GM12864 (cell line): ENCODE measurements at places on chromosomes 11 and 22.

- peak; percentile 30 for DNase-seq
Measured at GRCh38 chr11:63635762-63636465, 21.7 kb upstream of the PLAAT3 start.

- no peak for DNase-seq
Measured at GRCh38 chr11:94781837-94782236, 13.7 kb downstream of the AMOTL1 start.

DNA sequence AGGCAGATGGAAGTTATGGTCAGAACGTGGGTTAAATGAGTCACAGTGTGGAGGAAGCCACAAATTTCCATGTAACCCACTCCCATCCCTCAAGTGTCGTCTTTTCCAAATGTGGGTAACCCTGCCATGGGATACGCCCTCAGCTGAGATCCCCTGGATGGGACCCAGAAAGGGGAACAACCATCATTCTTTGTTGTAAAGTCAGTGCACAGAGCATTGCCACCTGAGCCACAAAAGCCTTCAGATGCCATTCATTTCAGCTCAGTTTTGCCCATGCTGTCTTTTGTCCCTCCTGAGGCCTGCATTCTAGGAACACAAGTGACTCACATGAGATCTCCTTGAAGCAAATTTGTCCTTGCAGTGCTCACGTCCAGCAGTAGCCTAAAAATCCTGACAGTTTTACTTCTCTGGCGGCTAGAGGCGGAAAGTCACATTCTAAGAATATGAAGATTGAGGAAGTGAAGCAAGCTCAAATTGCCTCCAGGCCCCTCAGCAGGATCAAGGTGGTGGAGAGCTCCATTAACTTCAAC, 30.6 kb downstream of the MMP13 start:
- no peak for DNase-seq

DNA sequence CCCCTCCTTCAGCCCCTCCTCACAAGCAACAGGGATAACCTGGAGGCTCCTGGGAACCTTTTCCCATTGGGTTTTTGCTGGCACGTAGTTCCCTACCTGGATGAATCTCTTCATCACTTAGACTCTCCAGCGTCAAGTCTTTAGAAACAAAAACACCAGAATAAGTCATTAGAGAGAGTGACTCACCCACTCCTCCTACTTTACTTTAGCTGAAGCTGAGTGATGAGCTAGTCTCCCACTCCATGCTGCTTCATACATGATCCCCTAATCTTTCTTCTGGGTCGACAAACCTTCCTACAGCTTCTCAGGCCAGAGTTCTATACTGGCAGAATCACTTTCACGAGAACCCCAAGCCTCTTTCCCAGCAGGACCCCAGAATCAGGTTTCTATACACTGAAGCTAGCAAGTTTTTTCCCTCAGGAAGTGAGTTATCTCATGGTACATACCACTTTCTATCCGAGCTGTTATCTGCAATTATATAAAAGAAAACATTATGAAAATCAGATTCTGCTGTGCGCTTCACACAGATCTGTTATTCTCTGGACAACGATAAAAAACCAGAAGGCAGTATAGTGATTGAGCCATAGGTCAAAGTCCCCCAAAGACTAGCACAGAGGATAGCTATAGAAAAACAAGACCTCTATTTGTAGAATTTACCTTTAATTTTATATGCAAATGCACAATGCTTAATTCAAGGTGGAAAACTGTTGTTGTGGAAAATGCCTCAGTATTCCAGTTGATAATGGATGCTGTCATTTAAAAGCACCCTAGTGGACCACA, 18.7 kb downstream of the DRICH1 start:
- no peak for DNase-seq

DNA sequence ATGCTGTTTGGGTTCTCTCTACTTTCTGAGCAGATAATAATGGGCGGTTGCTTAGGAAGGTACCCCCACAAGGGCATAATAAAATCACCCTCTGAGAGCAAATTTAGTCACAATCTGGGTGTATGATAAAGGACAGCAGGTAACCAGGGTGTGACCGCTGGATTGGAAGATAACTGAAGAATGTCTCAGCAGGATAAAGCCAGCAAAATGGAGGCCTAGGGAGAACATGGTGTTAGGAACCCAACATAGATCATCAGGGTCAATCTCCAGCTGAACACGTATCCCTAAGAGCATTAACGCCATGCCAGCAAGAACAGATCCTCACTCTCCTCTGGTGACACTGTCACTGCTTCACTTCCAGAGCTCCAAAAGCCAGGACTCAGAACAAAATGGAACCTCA, 64.5 kb upstream of the SCUBE2 start:
- DNase-seq = no peak

DNA sequence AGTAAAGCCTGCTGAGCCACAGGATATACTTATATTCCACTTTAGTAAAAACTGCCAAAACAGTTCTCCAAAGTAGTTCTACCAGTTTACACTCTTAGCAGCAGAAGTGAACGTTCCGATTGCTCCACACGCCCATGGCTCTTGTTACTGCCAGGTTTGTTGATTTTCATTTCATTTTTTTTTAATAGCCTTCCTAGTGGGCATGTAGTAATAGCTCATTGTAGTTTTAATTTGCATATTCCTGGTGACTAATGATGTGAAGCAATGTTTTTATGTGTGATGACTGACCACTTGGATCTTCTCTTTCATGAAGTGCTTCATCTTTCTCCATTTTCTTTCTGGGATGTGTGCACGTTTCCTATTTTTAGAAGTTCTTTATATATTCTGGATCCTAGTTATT, 4.8 kb upstream of the C11orf97 start:
- no peak for DNase-seq

- no peak for DNase-seq
Measured at GRCh38 chr22:39674536-39674935, 104.0 kb downstream of the CACNA1I start.

- DNase-seq = no peak
Measured at GRCh38 chr11:110295086-110295485, 1.3 kb downstream of the RDX start.

DNA sequence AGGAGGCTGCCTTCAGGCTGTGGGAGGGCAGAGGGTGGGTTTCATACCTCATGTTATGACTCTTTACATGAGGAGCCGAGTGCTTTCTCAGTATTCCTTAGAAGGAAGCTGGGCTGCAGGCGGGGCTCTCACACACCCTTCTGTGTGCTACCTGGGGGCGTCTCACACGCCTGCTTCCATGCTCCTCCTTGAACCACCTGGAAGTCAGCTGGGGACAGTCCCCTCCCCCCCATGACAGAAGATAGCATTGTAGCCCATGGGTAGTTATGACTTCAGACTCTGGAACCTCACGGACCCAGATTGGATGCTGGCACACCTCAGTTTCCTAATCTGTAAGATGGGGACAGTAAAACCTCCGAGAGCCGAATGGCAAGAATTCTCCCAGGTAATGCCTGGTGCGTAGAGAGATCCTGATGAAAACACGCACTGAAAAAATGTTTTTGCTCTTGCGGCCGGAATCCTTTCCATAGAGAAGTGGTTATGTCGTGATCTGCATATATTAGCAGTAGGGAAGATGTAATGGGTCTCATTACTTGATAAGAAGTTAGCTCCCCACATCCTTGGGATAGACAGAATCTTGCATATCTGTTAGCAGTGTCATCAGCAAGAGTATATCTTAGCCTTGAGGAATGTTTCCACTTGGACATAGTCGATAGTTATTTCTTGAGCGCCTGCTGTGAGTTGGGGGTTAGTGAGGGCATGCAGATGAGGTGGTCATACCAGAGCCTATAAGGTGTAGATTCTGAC, 4.9 kb downstream of the DAGLA start:
- no peak for DNase-seq

GRCh38 chr11:15944460-15944859, 411.9 kb downstream of the SOX6 start:
- DNase-seq = no peak

- no peak for DNase-seq
Measured at GRCh38 chr11:88619656-88620385, 282.3 kb upstream of the CTSC start.

DNA sequence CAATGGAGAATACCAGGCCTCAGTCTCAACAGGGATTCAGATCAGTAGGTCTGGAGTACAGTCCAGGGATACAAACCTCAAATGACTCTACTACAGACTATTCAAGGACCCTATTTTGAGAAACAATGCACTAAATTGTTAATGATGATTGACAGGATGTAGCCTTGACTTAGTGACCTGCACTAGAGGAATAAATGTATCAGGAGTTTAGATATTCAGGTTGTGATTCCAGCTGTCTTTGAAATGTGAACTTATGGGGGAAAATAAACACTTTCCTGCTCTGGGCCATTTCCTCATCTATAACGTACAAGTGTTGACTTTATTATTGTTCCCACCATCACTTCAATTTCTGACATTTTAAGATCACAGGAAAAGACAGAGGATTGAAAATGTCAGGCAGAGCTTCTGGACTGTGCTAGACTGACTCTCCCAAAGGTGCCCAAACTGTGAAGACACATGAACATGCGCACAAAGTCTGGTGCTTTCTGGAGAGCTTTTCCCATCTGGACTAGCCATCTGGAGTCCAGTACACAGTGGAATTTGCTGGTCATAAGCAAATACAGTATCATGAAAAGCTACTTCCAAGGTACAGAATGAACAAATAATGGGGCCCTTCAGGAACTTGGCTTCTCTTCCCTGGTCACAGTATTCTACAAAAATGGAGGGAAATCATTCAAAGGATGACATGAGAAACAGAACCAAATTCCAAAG, 110.4 kb downstream of the USP35 start:
- DNase-seq = no peak

GRCh38 chr11:69977951-69978350, 100.2 kb upstream of the ANO1 start:
- DNase-seq = no peak

GRCh38 chr11:122258446-122259194, 142.6 kb upstream of the BLID start:
- DNase-seq = no peak

DNA sequence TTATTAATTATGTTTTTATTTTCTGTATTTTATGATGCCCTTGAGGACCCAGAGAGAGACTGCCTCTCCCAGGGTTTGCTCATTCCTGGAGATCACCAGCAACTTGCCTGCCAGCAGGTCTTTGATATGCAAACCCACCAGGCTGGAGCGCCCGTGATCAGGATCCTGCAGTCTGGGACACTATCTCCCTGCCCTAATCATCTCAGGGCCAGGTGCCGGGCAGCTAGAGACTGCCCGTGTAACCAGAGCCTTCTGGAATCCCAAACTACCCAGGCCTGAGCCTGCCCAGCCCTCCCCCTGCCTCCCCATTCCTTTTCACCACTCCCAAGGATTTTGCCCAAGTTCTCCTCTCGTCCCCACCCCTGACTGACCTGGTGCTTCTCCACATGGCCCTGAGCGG, 52.2 kb upstream of the B3GAT1 start:
- DNase-seq = no peak

GRCh38 chr11:2098691-2099515, 40.3 kb downstream of the IGF2 start:
- no peak for DNase-seq

DNA sequence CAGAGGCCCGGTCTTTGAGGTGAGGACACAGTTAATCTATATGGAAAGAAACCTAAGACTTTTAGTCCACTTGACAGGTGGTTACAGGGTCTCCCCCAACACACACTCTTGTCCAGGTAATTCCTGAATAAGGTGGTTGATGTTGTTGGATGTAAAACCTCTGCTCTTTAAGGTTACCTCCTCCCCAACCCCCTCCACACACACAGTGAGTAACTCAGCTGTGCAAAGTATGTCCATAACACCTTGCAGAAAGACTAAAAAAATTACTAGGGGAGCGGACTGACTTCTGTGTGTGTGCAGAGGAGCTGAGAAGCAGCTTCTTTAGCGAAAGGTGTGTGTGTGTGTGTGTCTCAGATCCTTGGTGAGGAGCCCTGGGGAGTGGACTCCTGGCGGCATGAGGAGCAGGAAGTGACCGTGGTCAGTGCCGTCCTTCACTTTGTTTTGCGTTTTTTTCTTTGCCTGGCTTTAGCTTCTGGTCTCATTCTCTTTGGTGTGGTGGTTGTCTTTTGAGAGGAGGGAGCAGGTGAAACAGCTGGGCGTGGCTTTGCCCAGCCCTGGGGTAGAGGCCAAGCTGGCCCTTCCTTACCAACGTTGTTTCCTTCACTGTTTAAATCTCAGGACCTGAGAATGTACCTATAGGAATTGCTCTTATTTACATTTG, 1.7 kb downstream of the ZBED4 start:
- no peak for DNase-seq

DNA sequence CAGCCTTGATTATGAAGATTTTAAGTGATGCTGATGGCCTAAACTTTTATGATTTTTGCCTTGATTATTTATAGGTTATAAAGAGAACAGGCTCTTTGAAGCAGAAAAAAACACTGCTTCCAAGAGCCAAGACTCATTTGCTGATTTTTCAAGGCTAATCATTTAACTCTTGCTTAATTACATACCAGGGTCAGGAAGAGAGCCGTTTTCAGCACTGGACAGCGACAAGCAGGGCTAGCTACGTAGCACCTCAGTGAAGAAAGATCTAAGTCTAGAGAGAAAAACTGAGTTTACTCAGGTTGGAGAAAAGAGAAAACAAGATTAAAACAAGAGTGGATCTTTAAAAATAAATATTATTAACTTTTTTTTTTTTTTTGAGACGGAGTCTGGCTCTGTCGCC, 615.4 kb upstream of the B3GAT1 start:
- no peak for DNase-seq

DNA sequence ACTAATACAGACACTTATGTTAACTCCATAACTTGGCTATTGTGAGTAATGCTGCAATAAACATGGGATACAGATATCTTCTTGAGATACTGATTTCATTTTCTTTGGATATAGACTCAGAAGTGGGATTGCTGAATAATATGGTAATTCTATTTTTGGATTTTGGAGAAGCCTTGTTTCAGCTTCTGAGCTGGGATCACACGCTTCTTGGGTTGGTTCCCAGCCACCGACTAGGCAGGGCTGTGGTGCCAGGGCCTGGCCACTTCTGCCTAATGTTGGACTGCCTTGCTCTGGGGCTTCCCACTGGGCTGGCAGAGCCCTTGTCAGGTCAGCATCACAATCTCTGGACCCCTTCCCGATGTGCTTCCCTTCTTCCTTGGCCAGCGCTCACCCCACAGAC, 14.0 kb upstream of the MCHR1 start:
- DNase-seq = no peak

DNA sequence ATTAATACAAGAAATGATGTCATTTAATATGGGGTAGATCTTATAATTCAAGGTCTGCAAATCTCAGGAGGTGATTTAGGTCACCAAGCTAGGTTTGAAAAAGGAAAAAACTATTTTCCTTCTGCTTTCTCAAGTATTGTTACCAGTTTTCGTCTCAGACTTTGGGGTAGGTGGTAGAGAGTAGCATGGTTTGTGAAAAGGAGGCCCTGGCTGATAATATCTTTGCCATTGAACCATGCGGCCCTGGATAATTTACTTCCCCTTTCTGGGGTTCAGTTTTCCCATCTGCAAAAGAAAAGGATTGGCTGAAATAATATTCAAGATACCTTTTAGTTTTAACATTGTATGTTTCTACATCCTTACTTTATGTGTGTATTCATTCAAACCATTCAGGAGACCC, 92.1 kb downstream of the WNT11 start:
- DNase-seq = no peak

DNA sequence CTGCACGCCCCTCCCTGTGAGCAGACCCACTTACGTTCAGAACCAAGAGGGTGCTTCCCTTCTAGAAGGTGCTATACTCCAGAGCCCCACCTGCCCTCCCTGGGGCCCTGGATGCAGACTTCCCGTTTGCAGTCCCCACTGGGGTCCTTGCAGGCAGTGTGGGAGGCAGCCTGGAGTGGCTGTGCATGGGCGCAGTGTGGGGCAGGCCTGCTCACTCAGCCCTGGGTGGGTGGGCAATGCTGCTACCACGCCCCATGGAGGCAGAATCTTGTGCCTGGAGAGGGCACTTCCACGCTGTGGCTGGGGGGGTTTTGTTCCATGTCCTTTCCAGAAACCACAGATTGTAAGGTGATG, 116.2 kb downstream of the KCNQ1OT1 start:
- DNase-seq = no peak
